Uterus (tissue), 4 donors: ENCODE measurements at places on chromosomes 5 and 9.

DNA sequence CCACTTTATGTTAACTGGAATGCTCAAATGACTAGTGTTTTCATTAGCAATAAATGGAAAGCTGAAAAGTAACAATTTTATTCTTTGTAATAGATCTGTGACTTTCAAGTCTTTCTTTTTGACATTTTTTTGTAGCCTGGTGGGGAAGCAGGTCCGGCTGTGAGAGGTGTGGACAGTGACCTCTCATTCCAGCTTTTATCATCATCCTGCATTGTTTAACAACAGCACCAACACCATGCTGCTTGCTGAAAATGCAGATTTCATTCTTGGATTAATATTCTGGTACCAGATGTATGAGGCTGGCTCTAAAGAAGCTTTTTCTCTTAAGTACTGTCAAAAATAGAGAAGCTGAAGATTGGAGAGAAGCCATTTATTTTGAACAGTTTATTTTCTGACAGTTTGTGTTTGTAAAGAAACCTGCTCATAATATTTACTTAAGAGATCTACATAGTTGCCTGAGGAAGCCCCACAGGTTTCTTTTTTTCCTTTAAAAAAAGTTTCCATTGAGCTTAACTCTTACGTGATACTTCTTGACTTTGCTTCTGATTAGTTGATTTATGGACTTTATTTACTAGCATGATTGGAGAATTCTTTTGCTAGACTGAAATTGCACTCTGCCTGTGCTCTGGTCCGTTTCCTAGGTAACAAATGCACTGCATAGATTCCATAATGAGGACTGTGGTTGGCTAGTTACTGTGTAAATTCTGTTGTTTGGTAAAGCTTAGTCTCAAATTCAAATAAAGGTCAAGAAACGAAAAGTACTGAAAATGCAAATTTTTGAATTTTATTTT, 3.4 kb downstream of the KIAA1958 start:
- no peak for DNase-seq

- DNase-seq, result no peak
These were observed 37.6 kb upstream of the STX17 start for GRCh38 chr9:99868845-99869244.

DNA sequence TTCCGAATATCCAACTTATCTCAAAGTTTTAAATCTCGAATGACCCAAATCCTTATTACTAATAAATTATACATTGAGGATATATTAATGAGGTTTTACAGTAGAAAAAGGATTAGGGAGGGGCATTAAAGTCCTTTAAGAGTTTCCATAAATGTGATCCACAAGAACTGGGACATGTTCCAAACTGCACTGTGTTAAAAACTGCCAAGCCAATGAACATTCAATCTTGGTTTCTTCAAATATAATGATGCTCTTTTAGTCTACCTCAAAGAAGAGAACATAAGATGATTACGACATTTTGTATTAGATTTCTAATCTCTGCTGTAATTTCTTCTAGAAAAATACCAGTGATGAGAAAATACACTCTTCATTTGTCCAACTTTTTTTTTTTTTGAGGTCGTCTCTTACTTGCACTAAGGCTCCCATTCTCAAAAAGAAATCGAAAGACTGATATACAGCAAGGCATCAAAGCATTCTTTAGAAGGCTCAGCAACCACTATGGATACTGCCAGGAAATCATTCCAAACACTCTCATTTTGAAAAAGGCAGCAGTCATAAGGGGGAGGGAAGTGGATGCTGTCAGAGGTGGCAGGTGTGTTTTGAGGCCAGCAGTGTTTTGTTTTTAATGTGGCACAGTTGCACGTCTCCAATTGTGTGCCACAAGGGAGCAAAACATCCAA, 1.7 kb downstream of the PTAR1 start:
- DNase-seq, result no peak

GRCh38 chr9:95736891-95737522, 138.5 kb upstream of the ERCC6L2 start:
- DNase-seq, result no peak

DNA sequence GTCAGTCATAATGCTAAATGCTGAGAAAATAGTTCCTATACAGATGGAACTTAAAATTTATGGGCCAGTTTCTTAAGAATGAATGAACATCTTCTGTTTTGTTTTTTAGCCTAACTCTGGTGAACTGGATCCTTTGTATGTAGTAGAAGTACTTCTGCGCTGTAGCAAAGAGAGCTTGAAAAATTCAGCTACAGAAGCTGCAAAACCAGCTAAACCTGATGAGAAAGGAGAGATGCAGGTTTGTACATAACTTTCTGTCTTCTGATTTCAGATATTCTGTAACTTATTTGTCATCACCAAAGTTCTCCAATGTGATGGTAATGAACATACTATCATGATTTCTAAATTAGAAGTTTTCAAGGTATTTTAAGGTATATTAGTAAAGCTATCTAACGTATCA, 80.1 kb downstream of the MTREX start:
- DNase-seq, result no peak
